ENCODE measurements at places on chromosomes 5 and 9. TPM values are rescaled to one million over a fixed set of nuclear protein-coding genes. Genes with fewer than 3 reads are reported as not detected.

DNA sequence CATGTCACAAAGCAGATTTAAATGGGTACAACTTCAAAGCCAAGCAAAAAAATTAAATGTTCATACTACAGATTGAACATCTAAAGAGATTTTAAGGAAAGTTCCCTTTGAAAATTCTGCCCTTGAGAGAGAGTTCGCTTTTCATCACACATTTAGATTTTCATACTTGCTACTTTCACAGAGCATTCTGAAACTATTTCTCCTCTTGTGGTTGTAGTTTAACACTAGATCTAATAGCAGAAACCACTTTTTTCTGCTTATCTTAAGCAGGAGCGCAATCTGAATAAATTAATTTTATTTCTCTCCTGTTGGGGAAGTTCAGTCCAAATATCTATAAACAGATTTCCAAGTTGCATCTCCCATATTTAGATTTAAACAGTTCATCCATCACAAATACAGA lies 173.3 kb upstream of the RASA1 start:
- no peak for DNase-seq

GRCh38 chr5:99586878-99587277 lies 658.1 kb upstream of the CHD1 start:
- no peak for DNase-seq

- no peak for DNase-seq
Measured at GRCh38 chr9:35366627-35367026, 123.3 kb upstream of the RUSC2 start.

GRCh38 chr5:138230981-138231589 lies 18.0 kb upstream of the CDC23 start:
- no peak for DNase-seq

DNA sequence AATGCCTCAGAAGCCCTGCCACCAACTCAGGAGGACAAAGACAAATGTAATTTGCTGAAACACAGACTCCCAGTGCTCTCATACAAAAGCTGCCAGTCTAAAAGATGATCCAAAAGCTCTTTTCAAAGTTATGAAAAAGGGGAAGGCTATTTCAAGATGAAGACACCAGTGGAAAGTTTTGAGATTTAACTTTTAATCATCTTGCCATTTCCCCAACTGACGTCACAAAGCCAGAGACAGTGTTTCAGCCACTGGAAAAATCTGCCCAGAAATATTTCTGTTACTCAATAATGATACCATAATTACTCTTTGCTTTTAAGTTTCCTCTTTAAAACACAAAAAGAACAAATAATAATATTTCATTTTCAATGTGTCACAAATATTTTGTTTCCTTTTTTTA lies 20.9 kb downstream of the ENG start:
- DNase-seq = no peak

DNA sequence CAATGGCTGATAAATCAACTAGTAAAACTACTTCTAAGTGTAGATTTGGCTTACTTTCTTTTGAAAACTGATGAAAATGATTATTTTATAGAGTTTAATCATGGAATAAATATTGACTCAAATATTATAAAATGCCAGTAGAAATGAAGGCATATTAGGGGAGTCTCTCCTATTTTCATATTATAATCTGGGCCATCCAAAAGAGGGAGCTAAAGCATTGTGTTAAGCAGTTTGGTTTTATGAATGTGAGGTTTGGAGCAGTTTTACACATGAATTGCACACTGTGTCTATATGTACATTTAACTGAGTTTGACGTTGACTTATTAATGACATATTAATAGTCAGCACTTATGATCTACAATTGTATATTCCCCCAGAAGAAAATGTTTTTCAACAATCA lies 17.4 kb downstream of the CDH9 start:
- no peak for DNase-seq

SHISAL2B gene
- polyA plus RNA-seq = not detected

GRCh38 chr5:125549322-125549911 lies 803.0 kb upstream of the ZNF608 start:
- DNase-seq = no peak

- no peak for DNase-seq
Measured at GRCh38 chr9:97096793-97097192, 57.9 kb upstream of the CTSV start.

SUSD3 gene
- 9.7 TPM for polyA plus RNA-seq

GRCh38 chr9:21770871-21771560 lies 31.4 kb upstream of the MTAP start:
- DNase-seq = no peak

PCDHGB2 gene
- polyA plus RNA-seq = 5.2 TPM

DNA sequence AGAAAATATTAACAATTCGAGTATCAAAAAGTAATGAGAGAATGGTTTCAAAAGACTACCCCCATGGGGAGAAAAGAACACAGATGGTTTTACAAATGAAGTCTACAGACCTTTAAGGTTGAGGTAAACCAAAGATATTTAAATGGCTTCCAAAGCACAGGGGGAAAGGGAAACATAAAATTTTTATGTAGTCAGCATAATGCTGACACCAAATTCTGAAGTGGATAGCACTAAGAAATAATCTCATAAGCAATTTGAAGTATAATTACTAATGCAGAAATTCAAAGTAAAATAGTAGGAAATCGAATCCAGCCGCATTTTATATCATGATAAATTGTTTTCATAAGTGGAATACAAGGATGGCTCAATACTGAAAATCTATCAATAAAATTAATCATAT lies 30.3 kb upstream of the SPATA31C2 start:
- no peak for DNase-seq

DNA sequence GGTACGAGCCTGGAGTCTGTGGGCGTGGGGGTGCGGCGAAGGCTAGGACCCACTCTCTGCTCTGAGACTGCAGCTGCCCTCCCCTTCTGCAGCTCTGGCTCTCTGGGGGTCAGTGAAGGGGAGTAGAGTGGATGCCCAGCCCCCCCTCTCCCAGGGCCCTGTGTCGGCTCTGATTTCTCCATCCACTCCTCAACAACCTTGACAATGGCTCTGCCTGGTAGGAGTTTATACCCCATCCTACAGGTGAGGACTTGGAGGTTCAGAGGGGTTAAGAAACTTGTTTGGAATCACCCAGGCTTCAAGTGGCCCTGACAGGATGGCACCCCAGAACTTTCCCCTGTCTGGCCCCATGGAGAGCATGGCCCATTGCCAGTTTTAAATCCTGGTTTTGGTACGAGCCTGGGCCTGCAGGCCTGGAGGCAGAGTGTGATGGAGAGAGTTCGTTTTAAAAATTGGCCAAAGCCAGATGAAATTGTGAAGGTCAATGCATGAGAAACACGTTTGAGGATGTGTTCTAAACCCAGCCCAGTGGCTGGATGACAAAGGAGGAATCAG lies 22.3 kb downstream of the NCS1 start:
- DNase-seq = no peak

LSM11 gene
- polyA plus RNA-seq = 8.8 TPM

GRCh38 chr5:14283139-14283538 lies 140.0 kb downstream of the TRIO start:
- DNase-seq = no peak

C9orf153 gene
- polyA plus RNA-seq = 0.09 TPM

PROB1 gene
- 1.5 TPM for polyA plus RNA-seq

DNA sequence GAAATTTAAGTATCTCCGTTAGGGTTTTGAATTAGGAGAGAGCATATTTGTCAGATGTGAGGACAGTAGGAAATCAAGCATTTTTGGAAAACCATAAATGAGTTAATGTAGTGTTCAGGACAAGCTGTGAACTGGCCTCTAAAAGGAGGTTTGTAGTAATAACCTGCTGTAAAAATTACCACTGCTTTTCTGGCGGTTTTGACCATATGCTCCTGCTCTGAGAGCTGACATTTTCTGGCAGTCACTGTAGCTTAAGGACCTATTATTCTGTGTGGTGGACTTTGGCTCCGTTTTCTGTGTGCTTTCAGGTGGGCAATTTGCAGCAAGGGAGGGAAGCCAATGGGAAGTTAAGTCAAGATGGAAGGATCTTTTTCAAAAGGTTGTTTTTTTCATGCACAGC lies 111.1 kb downstream of the SGCD start:
- DNase-seq = no peak

PCDHB16 gene
- polyA plus RNA-seq = 8.4 TPM

BTNL3 gene
- polyA plus RNA-seq = 0.05 TPM

DNA sequence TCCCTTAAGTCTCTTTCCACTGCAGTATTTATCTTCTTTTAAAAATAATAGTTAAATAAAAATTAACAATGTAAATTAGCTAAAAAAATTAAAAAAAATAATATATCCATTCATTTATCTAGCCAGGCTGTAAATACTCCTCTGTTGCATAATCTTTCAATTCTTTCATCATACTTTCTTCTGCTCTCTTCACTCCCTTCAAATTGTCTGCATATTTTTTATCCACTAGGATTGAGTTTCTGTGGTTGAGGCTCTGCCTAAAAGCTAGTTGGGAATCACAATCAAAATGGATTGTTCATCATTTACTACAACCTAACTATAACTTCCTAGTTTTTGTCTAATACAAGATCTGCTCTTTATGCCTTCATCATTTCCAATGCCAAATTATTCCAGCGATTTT lies 182.2 kb downstream of the PDE4D start:
- DNase-seq = no peak

SNCAIP gene
- 22.3 TPM for polyA plus RNA-seq

DIPK1B gene
- 27.4 TPM for polyA plus RNA-seq

GRCh38 chr9:8822667-8823025 lies 1023.1 kb upstream of the DMAC1 start:
- DNase-seq = no peak
